ENCODE measurements at places on chromosomes 12 and 14.
A peak's percentile ranks its signal among the peaks of the same experiment; 100 is the strongest.

DNA sequence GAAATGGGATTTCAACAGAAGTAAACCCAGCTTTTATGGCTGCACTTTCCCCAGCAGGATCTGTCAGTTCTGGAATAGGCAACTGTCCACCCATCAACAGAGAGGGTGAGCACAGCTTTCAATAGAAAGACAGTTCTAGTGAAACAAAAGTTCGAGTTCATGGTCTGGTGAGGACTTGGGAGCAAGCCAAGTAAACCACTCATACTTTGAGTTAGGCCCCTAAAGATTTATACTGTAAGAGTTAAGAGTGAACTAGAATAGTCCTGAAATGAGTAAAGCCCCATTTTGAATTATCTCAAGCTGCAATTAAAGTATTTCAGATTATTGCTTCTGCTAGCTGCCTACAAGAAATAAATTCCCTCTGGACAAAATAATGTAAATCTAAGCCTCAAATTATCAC lies 82.6 kb downstream of the METTL25 start:
- no peak for DNase-seq

DNA sequence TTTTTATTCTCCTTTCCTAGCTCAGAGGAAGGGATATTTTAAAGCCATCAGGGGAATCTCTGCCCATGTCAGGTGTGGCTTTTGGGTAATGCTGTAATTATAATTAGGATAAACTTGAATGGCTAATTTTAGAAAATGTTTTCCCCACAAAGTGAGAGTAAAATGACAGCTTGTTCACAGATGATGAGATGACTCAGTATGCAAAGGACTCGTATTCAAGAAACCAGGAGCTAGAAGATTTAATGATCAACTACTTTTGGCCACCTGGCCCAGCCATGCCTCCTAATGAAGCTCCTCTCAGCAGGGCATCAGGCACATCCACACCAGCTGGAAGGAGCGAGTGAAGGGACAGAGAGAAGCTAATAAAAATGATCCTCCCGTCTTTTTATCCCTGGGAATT lies 29.0 kb upstream of the PLEKHG7 start:
- no peak for DNase-seq

- peak; percentile 52 for DNase-seq
Observed at GRCh38 chr14:53509276-53510244, 356.4 kb upstream of the DDHD1 start.

- DNase-seq, result no peak
Observed at GRCh38 chr12:76055393-76055792, 23.8 kb upstream of the PHLDA1 start.

- DNase-seq, result peak; percentile 4
Observed at GRCh38 chr12:27305673-27306456, 26.8 kb upstream of the BMAL2 start.

DNA sequence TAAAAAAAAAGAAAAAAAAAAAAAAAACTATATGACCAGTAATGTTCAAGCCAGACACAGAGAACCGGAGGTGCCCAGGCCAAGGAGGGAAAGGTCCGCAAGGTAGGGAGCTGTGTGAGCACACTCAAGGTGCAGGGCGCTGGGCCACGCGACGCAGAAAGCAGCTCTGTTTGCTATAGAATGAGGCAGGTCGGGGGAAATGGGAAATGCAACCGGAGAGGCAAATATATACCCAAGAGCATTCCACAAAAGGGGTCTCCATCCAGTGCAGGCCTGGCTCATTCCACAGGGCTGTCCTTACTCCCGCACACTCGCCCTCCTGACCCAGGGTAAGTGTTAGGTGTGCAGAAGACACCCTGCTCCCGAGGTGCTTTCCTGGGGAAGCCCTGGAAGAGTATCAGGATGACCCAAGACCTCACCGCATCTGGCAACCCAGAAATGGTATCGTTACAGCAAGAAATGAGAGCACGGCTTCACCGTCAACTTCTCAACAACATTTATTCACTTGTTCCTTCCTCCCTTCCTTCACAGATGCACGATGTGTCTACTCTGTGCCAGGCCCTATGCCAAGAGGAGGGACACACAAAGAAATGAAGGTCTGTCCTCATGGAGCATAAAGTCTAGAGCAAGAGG lies 86.4 kb downstream of the BCL11B start:
- no peak for DNase-seq

DNA sequence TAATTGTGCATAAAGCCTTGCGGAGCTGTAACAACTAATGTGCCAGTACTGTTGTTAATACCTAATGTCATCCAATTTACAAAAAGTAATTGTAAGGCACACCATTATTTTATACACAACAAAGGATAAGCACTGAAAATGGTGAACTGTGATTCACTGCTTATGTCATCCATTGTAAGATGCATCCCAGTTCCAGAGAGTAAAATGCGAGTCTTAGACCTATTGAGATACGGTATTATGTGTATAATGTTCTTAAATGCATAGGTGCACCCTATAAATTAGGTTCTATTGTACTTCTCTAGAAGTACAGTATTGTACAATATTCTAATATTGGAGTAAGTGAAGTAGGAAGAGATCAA lies 406 bp downstream of the PARP2 start:
- no peak for DNase-seq

GRCh38 chr12:67354322-67354721 lies 85.2 kb downstream of the CAND1 start:
- DNase-seq, result no peak

- no peak for DNase-seq
Observed at GRCh38 chr14:99656171-99656570, 11.2 kb downstream of the HHIPL1 start.

GRCh38 chr12:116978791-116979508 lies 68.2 kb downstream of the FBXW8 start:
- no peak for DNase-seq

- no peak for DNase-seq
Observed at GRCh38 chr14:99063620-99064225, 208.3 kb downstream of the BCL11B start.

DNA sequence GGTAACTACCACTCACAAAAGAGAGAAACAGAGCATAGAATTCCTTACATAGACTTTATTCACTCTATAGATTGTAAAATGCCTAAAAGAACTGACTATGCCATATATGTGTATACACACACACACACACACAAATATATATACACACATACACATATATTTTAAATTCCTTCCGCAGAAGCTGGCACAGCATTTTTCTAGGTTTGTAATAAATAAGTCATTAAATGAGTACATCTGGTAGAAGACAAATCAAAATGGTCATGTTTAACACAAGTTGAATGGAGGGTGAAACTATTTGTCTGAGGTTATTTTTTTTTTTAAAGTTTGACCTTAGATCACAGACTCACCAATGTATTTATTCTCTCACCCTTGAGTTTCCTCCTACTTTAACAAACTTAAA lies 58.2 kb downstream of the CCER1 start:
- no peak for DNase-seq

DNA sequence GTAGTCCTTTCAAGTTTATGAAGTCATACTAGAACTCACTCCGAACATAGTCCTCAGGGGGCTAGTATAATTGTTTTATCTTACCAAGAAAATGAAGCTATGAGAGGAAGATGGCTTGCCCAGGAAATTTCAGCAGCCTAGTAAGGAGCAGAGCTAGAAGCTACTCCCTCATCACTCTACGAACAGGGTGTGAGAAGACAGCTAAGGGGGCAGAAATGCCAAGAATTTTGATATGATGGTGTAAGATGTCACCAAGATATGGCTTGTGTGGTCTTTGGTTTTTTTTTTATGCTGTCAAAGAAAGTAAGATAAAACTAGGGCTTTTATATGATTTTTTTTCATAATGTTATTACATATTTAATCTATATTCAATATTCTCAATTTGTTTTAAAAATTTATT lies 47.6 kb downstream of the PRICKLE1 start:
- DNase-seq, result no peak

- DNase-seq, result no peak
Observed at GRCh38 chr14:105010891-105011291, 10.0 kb downstream of the CDCA4 start.

GRCh38 chr12:59088673-59089072 lies 168.4 kb upstream of the LRIG3 start:
- no peak for DNase-seq

GRCh38 chr12:114911196-114911595 lies 227.2 kb upstream of the TBX3 start:
- DNase-seq, result no peak

DNA sequence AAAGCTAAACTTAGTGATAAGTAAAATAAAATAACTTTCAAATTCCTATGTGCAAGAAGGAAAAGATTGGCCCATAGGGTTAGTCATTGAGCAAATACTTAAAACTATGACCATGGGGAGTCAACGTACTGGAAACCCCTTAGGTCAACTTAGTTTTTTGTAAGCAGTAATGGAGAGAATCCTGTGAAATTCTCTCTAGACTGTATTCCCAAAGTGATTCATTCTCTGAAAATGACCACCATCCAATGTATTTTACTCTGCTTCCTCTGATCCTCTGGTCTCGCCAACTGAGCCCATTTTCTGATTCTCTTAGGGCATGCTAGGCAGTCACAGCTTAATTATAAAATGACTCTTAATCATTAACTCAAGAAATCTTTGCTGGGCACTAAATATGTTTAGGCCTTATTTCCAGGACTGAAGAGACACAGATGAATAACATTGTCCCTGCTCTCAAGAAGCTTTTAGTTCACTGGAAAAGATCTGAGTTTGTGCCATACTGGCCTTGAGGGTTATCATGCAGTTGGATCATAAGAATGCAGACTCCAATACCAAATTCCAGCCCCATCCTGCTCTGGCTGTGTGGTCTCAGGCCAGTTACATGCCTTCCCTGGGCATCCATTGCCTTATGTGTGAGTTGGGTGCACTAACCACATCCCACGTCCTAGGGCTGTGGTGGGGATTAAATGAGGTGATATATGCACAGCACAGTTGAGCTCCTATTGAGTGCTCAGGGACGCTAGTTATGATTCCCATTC lies 732.4 kb downstream of the AACS start:
- no peak for DNase-seq

DNA sequence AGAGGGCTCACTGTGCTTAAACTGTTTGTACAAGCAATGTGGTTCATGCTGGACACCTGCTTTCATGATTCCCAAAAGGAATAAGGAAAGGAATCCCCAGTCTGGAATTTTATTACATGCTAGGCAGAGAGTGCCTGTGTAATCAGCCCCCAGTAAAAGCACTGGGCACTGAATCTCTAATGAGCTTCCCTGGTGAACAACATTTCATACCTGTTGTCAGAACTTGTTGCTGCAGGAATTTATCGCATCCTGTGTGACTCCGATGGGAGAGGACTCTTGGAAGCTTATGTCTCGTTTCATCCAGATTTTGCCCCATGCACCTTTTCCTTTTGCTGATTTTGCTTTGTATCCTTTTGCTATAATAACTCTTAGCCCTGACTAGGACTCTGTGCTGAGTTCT lies 190.2 kb upstream of the HMGA2 start:
- no peak for DNase-seq

GRCh38 chr14:23057757-23058653 lies 685 bp upstream of the CDH24 start:
- no peak for DNase-seq

DNA sequence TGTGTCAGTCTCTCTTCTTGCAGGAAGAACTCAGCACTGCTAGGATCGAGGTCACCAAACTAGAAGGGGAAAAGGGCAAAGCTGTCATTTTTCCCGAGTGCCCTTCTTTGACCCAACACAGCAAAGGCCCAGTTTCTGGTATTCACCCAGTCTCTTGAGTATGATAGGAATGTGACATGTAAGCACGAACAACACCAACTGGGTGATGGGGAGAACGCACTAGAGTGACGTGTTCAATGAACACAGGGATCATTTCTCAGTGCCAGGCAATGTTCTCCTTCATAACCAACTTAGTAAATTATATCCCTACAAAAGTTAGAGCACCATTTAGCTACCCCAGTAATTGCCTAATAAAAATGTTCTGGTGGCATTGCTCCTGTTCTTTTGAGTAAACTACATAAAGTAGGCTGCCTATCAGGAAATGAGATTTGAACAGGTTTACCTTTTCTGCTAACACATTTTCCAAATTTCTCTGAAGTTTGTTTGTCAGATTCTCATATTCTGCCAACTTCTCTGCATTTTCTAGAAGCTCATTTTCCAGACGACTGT lies 64.5 kb downstream of the NIN start:
- no peak for DNase-seq

GRCh38 chr14:96502621-96503305 lies 581 bp downstream of the PAPOLA start:
- DNase-seq, result peak; percentile 42

- no peak for DNase-seq
Observed at GRCh38 chr14:38238878-38239277, 17.0 kb downstream of the CLEC14A start.
